ENCODE measurements at places on chromosomes 7 and 10.

DNA sequence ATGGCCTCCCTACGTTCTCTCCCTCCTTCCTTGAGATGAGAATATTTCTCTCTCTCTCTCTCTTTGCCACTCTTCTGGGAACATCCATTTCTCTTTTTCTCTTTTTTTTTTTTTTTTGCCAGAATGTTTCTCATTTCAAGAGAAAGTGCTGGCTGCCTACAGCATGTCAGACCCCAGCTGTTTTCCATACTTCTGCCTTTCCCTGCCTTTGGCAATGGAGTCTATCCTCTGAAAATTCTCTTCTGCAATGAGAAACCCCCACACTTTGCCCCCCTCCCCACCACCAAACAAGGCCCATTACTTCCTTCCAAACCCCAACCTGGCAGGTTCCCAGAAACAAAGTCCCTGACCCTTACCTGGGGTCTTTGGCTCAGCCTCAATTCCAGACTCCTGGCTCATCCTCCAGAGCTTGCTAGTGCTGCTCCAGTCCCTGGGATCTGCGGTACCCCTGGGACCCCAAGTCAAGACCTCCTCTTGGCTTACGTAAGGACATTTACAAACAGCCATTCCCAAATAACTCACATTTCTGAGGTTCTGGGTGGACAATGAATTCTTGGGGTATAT is 17.4 kb upstream of the CCL26 start:
- DNase-seq = no peak

- no peak for DNase-seq
These were observed 99.4 kb downstream of the EBF3 start for GRCh38 chr10:129864601-129865126.

DNA sequence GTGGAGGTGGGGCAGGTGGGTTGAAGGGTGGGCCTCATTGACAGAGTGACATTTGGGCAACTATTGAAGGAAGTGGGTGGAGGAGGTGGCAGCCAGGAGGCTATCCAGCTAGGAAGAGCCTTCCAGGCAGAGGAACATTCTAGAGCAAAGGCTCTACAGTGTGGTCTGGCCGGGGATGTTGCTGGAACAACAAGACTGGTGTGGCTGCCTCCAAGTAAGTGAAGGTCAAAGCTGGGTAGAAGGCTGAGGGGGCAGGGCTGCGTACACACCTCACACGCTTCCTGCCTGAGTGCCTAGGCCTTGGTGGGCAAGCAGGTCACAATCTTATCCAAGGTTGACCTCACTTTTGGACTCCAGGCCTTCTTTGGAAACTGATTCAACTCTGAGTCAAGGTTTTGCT is 6.6 kb downstream of the CPA1 start:
- no peak for DNase-seq

DNA sequence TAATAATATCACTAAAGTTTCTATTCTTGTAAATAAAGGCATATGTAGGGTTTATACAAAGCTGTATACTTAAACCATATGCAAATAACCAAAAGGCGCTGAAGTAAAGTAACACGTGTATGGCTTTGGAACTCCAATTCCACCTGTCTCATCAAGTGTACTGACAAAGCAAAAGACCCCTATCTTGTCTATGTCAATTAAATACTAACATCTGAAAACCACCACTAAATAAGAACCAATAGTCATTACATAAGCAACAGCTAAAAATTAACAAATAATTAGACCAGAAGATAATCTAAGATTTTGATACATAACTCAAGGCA is 93.9 kb downstream of the KMT2C start:
- no peak for DNase-seq

DNA sequence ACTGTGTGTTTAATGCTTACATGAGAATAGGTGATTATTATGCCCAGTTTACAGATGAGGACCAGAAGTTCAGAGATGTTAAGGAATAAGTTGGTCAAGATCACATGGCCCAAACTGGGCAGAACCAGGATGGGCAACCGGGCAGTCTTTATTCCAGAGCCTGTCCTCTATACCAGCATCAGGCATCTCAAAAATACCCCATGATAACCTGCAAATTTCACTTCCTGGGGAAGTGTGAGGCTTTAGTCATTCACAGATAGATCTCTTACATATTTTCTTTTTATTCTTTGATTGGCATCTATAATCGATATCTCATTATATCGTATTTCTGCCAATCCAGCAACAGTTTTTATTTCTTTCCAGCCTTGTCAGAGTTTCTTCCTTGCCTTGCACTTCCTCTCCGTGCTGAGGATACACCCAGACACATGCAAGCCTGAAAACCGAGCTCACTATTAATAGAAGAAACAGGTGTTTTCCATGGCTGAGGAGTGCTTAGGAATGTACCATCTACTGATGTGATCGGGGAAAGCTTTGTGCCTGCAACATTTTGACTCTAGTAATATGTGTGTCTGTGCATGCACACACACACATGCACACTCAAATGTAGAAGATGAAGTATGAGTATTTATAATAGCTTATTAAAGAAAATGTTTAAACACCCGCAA is 82.4 kb downstream of the CREM start:
- no peak for DNase-seq

DNA sequence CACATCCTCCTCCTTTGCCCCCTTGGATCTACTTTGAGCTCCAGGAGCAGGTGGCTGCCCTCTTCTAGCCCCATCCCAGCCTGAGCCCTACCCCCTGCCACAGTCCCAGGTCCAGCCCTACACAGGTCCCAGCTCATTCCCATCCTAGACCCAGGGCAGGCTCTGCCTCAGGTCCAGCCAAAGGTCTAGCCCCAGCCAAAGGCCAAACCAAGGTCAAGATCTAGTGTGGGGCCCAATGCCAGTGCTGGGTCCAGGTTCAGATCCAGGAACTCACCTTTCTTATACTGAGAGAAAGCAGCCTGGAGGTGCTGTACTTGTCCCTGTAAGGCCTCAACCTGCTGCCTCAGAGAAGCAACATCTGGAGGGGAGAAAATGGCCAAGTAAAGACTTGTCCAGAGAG is 8.5 kb downstream of the SFTPD start:
- DNase-seq = no peak

DNA sequence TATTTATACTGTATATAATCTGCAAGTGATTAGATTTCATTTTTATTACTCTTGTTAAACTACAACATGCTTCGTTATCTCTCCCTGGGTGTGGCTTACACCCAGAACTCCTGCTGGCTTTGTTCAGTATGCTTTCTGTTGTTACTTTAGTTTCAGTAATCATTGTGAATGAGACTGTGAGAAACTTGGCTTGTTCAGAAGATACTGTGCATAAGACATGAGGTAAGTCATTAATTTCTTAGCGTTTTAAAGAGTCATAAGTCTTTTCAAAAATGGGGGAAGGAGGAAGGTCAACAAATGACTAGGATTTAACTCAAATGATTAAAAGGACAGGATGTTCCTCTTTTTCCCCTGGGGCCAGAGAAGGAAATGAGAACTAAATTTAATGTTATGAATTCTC is 11.6 kb upstream of the ADD3 start:
- peak; percentile 84 for DNase-seq

- no peak for DNase-seq
These were observed 126.5 kb upstream of the ZNF438 start for GRCh38 chr10:31158011-31158658.

DNA sequence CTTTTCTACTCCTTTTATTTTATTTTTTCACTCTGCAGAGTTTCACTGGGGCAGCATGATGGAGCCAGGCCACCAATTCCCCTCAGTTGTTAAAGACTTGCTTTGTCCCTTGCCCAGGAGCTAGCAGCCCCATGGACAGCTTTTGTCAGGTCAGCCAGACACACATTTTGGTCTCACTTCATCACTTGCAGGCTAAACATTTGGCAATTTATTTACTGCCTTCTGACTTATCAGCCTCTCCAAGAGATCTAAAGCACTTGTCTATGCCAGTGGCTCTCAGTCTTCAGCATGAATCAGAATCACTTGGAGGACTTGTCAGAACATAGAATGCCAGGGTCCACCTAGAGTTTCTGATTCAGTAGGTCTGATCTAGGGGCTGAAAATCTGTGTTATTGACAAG is 66.4 kb upstream of the GDF10 start:
- no peak for DNase-seq

DNA sequence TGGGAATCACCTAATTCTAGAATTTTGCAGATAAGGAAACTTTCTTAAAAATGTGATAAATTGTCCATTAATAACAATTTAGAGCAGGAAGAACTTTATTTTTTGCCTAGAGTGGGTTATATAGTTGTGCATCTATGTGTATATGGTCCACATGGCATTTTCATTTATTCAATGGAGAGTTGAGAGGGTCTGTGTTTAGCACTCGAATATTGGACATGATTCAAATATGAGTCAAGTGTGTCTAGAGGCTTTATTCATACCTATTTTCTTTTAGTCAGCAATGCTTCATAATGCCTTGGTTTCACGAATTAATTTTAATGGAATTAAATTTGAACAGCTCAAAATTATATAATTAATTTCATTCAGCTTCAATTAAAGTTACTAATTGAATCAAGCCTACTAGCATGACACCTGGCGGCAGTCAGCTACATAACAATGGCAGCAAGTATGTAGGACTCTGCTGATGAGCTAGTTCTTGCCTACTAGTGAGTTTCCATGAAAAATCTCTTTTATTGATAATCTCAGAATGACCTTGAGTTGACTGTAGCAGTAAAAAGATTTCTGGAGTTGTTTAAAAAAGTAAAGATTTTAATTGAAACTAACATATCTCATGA is 17.7 kb downstream of the MDFIC start:
- peak; percentile 6 for DNase-seq

- no peak for DNase-seq
These were observed 599.3 kb upstream of the CELF2 start for GRCh38 chr10:10418387-10418786.

DNA sequence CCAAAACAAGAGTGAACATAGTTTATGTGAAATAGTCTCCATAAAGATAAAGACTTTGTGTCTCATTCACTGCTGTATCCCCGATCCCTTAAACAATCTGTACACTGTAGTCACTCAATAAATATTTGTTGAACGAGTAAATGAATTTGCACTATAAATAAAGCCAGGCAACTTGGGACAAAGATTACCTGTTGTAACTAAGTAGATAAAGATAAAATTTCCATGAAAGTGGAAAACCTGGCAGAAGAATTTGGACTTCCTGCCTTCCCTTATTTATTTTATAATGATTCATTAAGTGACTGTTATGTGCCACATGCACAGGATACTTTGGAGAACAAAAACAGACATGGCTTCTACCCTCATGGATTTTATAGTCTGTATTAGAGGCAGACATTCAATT is 277.7 kb upstream of the KAT6B start:
- DNase-seq = peak; percentile 39

- DNase-seq = no peak
These were observed 109.4 kb upstream of the ZNF92 start for GRCh38 chr7:65264258-65264657.

DNA sequence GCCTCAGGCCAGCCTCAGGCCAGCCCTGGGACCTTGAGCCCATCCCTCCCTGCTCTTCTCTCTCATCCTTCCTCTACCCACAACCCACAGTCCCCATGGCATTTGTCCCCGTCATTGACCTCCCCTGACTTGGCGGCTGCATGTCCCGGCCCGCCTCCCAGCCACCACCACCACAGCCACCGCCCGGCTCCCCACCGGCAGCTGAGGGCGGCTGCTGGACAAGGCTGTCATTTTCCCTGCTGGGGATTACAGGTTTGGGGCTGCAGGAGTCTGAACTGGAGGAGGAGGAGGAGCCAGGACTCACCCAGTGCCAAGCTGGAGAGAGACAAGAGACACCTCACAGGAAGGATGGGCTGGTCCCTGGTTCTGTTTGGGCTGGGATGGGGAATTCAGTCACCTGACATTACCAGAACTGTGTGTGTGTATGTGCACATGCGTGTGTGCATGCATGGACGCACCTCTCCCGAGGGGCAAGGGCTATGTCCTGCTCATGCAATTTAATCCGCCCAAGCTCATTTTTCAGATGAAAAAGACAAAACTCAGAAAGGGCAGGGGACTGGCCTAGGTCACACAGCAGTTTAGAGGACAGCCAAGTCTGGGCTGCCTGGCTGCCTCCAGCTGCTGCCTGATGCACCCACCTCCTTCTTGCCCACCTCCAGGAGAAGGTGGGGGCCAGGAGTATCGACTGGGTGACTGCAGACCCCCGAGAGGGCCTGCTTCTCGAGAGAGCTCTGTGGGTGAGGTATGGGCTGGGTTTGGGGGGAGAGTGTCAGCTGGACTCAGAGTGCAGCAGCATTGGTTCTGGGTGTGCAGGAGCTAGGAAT is 113.1 kb downstream of the ZMIZ1 start:
- no peak for DNase-seq

- no peak for DNase-seq
These were observed 522.3 kb downstream of the PTPRN2 start for GRCh38 chr7:158065340-158065739.

GRCh38 chr7:25287291-25287690 is 59.0 kb upstream of the NPVF start:
- DNase-seq = no peak

DNA sequence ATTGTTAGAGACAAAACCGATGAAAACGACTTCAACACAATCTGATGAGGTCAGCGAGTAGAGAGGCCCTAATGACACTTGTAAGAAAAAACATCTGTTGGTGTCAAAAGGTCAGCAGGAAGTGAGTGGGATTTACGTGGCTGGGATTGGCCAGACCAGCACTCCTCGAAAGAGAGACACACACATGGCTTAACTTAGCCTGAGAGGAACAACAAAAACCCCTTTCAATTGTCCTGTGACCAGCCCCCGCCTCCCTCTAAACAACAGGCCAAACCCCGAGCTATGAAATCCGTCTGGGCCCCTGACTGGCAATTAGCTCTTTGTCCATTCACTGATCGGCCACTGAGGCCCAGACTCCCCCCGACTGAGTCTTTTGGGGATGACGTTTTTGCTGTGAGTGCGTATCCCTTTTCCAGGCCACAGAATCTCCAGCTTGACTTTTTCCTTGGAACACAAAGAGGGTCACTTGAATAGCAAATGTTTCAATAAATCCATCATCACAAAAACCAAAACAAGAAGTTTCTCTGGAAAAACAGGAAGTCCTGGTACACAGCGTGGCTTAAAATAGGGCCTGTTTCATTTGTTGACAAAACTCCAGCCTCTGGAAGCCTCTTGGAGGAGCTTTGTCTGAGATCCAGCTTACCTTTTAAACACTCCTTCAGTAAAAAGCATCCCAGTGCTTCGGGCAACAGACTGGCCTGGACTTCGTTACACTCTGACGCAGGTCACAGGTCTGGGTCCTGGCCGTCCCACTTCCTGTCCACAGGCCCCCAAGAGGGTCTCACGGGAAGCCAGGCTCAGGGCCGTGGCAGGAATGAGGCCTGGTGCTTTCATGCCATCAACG is 103.0 kb downstream of the CTBP2 start:
- DNase-seq = no peak

Data from LNCaP clone FGC (cell line).